ENCODE measurements at places on chromosomes 1 and 21.

GRCh38 chr1:5989731-5990271, 2.4 kb downstream of the NPHP4 start:
- H3K27ac ChIP-seq, result no peak overlapping the region
- H3K27me3 ChIP-seq, result no peaks in the 10 kb centered on the region
- peaks cover 36% of the 10 kb centered on the region for H3K4me1 ChIP-seq
- H3K4me3 ChIP-seq, result no peak overlapping the region

GRCh38 chr21:14763695-14764064, 217.6 kb upstream of the SAMSN1 start:
- H3K36me3 ChIP-seq, result no peaks in the 10 kb centered on the region
- H3K4me3 ChIP-seq, result no peak overlapping the region
- H3K4me1 ChIP-seq, result no peaks in the 10 kb centered on the region
- H3K27me3 ChIP-seq, result no peaks in the 10 kb centered on the region
- peak overlapping the region; percentile 18 for H3K27ac ChIP-seq

DNA sequence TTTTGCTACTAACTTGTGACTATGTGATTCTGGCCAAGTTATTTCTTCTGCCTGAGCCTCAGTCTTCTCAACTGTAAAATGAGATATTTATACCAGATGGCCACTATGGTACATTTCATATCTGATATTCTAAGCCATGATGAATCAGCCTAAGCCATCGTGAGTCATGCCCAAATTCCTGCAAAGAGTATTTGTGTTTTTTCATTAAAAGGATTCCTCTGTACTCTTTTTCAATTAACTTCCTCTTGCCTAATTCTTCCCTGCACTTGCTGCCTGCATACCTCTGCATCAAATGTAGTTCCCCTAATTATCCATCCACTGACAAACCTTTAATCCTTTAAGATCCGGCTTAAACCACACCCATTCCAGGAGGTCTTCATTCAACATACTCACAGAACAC, 575.1 kb upstream of the BEND5 start:
- H3K36me3 ChIP-seq, result no peaks in the 10 kb centered on the region
- no peaks in the 10 kb centered on the region for H3K27me3 ChIP-seq
- no peak for DNase-seq
- no peak overlapping the region for H3K4me3 ChIP-seq

DNA sequence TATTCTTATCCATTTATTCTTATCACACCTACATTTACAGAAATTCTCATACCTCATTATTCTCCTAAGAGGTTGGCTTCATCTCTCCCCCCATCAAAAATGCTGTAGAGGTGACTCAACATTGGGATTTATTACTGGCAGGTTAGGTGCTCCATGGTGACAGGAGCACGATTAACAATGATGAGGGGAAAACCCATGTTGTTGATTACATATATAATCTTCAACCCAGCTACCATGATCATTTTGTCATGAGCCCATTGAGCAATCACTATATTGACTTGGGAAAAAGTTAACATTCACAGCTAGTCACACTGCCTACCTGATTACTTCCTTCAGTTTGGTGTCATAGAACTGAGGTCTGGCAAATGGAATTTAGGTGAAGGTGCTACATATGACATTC, 712.1 kb upstream of the CHRM3 start:
- no peak overlapping the region for H3K4me3 ChIP-seq
- no peak overlapping the region for H3K27ac ChIP-seq
- H3K4me1 ChIP-seq, result no peaks in the 10 kb centered on the region
- H3K27me3 ChIP-seq, result no peaks in the 10 kb centered on the region

- no peaks in the 10 kb centered on the region for H3K27me3 ChIP-seq
- no peak overlapping the region for H3K4me3 ChIP-seq
- no peak for DNase-seq
Measured at GRCh38 chr1:19091196-19091953, 118.7 kb downstream of the UBR4 start.

DNA sequence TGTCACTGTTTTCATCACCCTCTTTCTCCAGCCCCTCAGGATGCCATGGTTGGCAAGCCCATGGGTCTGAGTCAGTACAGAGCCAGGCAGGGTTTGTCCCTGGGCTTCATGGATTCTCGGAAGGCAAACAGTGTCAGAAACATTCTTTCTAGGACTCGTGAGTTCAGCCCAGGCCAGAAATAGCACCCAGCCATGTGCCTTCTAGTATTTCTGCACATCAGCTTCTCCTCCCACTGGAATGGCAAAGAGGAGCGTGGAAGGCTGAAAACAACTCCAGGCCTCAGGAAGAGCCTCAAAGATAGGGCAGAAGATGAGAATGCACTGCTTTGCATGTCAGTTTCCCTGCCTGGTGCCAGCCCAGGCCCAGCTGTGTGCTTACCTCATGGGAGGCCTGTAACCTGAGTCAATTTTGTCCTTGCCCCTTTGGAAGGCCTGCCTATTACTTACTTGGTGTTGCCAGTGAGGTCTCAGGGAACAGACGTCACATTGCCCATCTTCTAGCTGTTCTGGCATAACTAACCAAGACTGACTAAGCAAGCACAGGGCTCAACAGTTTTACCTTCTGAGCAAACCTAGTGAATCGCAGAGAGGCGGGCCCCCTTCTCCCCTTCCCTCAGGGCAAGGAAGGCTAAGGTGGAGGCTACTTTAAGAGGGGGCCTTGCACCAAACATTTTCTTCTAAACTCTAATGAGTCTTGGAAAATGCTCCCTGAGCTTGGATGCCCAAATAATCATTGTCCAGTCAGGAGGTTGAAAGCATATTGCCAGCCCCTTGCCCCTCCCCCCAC, 42.4 kb downstream of the GLUL start:
- no peak for DNase-seq
- no peak overlapping the region for H3K4me3 ChIP-seq
- no peaks in the 10 kb centered on the region for H3K27me3 ChIP-seq
- H3K36me3 ChIP-seq, result no peaks in the 10 kb centered on the region

DNA sequence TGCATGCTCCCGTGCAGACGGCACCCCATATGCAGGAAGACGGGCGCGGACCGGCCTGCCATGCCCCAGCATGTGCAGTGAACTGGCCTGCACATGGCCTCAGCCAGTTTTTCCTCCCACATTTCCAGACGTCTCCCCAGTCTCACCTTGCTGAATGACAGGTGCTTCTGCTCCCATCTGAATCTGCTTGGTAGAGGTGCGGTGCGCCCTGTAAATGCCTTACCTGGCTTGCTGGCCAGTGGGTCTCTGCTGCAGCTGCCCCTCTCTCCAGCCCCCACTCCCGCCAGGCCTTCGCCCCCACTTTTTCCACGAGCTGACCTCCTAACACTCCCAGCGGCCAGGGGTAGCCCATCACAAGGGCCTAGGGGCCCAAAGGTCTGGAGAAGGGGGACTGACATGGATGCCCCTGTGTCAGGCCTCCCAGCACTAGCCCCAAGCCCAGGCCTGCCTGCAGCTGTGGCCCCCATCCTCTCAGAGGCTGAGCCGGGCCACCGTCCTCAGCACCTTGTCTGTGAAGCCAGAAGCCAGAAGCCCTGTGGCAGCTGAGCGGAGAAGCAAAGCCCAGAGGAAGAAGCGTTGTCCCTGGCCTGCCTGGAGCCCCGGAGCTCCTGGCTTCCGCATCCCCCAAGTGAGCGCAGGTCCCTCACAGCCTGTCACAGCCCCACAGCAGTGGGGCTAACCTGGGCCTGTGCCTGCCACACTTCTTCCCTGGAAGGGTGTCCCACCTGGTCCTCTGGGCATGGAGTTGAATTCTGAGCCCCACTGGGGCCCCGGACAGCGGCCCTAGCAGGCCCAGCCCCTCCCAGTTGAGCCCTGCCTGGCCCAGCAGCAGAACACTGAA, 3.7 kb upstream of the SLC19A1 start:
- no peak for DNase-seq
- H3K4me1 ChIP-seq, result peaks cover 16% of the 10 kb centered on the region
- H3K4me3 ChIP-seq, result no peak overlapping the region
- no peaks in the 10 kb centered on the region for H3K27me3 ChIP-seq
- no peak overlapping the region for H3K27ac ChIP-seq

GRCh38 chr1:206814716-206815341, 42.5 kb upstream of the IL10 start:
- no peak overlapping the region for H3K4me3 ChIP-seq
- DNase-seq, result no peak
- no peaks in the 10 kb centered on the region for H3K27me3 ChIP-seq
- no peak overlapping the region for H3K27ac ChIP-seq
- H3K36me3 ChIP-seq, result no peaks in the 10 kb centered on the region

GRCh38 chr1:31984419-31985347, 29.0 kb upstream of the KHDRBS1 start:
- peak overlapping the region; percentile 55 for H3K27ac ChIP-seq
- no peak for DNase-seq
- no peak overlapping the region for H3K4me3 ChIP-seq
- H3K27me3 ChIP-seq, result no peaks in the 10 kb centered on the region
- H3K4me1 ChIP-seq, result no peaks in the 10 kb centered on the region

Measured in tibial nerve (tissue), 4 donors.